ENCODE measurements at places on chromosomes 4 and X.

- peak; percentile 77 for DNase-seq
Observed at GRCh38 chr4:136680271-136680670, 852.0 kb downstream of the PCDH18 start.

- DNase-seq, result no peak
Observed at GRCh38 chr4:113677325-113677724, 84.2 kb downstream of the CAMK2D start.

DNA sequence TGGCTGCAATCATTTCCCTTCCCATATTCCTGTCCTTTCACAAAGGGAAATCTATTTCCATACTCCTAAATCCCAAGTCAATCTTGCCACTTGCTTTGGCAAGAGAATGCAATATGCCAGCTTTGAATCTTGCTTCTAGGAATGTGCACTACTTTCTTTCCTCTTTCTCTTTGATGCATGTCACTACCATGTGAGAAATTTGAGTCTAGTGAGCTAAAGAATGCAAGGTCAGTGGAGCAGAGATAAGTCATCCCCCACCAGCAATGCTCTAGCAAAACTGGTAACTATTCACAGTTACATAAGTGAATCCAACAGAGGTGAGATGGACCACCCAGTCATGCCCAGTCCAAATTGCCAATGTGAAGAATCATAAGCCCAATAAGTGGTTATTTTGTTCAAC lies 910.4 kb downstream of the RAB28 start:
- DNase-seq, result peak; percentile 47

DNA sequence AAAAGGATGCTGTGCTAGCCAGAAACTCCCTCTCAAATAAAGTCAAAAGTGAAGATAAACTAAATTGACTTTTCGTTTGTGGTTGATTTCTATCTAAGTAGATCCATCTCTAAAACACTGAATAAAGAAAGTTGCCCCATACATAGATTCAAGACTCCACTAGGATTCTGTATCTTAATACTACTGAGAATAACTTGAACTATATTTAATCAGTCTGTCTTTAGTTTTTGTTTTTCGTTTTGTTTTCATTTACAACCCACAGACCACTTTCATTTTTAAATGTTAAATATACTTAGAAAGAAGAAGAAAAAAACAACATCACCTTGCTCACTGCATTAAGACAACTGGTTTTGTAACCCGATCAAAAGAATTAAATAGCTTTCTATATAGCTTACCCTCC lies 655.0 kb downstream of the RPA4 start:
- DNase-seq, result no peak

DNA sequence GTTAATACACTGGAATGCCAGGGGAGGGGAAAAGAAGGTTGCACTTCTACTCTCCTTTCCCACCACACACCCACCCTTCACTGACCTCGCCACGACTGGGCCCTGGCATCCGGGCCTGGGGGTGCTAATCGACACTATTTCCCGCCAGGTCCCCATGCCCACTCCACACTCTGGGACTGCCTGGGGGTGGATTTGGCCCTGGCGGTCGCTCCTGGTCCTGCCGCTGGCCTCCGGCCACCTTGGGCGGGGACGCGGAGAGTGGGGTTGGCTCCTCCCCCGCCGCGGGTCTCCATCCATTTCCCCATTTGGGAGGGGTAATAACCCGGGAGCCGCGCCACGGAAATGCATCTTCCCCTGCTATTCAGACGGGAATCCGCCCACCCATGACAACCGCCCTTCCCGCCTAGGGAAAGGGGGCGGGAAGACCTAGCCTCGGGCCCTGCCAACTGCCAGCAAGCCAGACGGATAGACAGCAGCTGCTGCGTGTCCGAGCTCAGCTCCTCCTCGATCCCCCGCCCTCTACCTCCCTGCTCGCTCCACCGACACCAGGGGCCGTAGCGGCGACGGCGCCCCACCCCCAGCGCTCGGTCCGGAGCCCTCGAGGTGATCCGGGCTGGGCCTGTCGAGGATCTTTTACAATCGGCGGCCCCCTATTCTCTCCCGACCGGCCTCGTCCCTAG lies 78.1 kb downstream of the RLIM start:
- DNase-seq, result peak; percentile 91

GRCh38 chr4:172986114-172986513 lies 182.5 kb upstream of the GALNT7 start:
- DNase-seq, result no peak

GRCh38 chr4:170446782-170447181 lies 357.0 kb upstream of the AADAT start:
- no peak for DNase-seq

DNA sequence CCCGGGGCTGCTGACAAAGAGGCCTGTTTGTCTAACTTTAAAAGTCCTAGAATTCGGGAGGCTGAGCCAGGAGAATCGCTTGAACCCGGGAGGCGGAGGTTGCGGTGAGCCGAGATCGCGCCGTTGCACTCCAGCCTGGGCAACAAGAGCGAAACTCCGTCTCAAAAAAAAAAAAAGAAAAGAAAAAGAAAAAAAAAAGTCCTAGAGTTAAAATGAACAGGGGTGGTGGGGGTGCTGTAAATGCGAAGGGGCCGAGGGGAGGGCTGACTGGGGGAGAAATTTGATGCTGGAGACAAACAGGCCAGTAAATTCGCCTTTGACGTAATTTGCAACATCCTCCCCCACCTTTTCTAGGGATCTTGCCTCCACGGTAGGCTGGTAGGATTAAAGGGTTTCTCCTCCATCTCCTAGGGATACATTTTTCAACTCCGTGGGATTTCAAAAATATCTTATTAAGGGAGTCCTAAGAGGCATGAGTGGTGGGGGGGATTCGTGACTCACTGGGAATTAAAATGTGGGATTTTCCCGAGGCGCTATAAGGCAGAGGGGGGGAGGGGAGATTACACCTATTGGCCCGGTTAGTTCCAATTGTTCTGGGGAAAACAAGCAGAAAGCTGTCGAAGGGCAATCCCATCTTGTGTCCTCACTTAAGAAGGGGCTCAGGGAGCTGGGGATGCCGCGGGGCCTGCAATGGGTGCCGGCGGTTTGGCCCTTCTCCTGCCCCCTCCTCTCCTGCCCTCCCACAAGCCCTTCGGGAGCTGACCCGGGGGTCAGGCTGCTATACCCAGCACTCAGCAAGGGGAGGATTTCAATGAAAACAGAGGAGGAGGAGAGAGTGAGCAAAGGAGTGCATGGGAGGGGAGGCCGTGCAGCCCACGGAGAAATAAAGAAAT lies 3.0 kb upstream of the BCOR start:
- peak; percentile 35 for DNase-seq

- DNase-seq, result peak; percentile 37
Observed at GRCh38 chr4:54941994-54942552, 183.3 kb downstream of the KDR start.

DNA sequence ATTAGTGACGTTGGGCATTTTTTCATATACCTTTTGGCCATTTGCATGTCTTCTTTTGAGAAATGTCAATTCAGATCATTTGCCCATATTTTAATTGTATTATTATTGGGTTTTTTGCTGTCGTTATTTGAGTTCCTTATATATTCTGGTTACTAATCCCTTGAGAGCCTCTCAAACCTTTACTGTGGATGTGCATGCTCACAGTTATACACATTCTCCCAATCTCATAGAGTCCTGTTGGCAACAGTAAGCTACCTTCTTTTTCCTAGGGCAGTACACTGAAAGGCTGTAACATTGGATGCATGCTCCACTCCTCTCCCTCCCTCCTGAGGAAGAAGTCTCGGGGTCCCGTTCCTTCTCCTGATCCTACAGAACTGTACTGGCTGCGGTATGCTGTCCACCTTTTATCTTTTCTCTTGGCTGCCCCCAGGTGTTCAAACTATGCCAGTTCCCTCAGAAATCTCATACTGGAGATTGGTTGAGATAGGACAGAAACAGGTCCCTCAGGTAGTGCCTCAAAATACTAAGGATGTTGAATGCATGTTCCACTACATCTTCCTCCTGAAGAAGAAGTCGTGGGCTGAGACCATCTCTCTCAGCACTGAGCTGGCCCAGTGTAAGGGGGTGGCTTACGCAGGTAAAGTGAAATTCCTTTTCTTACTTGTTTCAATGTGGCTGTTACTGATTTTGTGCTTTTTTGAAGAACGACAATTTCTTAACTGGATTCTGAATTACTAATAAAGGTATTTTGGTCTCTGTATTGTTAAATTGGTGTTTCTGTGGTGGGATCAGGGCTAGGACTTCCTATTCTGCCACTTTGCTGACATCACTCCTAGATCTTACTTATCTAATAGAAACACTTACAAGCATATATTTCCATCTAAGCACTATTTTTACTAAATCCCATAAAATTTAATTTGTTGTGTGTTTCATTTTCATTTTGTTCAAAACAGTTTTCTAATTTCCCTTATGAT lies 145.4 kb upstream of the HUWE1 start:
- peak; percentile 28 for DNase-seq

- peak; percentile 7 for DNase-seq
Observed at GRCh38 chrX:41558531-41558930, 111.4 kb downstream of the NYX start.

DNA sequence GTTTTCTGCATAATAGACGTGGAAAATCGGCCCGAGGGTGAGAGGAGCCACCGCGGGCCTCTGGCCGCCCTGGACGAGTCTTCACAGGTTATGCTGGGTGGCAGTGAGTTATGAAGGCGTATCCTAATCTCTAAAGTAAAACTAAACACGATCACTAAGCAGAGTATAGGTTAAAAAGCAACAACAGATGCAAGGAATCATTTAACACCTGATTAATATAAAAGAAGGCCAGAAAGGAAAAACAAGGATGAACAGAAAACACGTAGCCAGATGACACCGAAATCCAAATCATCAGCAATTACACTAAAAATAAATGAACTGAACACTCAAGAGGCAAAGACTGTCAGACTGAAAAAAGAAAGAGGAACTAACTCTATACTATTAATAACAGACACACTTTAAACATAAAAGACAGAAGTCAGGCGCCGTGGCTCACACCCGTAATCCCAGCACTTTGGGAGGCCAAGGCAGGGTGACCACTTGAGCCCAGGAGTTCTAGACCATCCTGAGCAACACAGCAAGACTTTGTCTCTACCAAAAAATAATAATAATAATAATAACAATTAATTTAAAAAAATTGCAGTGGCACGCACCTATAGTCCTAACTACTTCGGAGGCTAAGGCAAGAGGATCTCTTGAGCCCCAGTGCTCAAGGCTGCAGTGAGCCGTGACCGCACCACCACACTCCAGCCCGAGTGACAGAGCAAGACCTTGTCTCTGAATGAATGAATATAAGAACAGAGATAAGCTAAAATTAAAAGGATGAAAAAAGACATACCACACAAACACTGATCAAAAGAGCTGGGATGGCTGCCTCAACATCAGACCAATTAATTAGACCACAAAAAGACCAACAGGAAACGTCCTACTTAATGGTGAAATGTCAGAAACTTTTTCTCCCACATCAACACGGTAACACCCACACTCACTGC lies 30.0 kb downstream of the CTBP1 start:
- DNase-seq, result no peak

All from eye (tissue), 1 donor.